Activated naive CD4-positive, alpha-beta T cell treated with anti-CD3 and anti-CD28 coated beads, Interleukin-2, amount 10 ng/mL, durations not matched to agents 5 hours and 36 hours (primary cell): ENCODE measurements at places on chromosomes 3 and 15. TPM values are rescaled to one million over a fixed set of nuclear protein-coding genes. Genes with fewer than 3 reads are reported as not detected.

KNSTRN gene
- total RNA-seq, result 35.5 TPM

P2RY13 gene
- total RNA-seq, result not detected

CSPG4 gene
- total RNA-seq, result 0.02 TPM

CELSR3 gene
- total RNA-seq, result 8.1 TPM

AMT gene
- total RNA-seq, result 5.7 TPM
